ENCODE measurements at places on chromosomes 11 and 22. TPM values are rescaled to one million over a fixed set of nuclear protein-coding genes. Genes with fewer than 3 reads are reported as not detected.
A peak's percentile ranks its signal among the peaks of the same experiment; 100 is the strongest.

The PRR33 gene
- 0.32 TPM for polyA plus RNA-seq

The CSF2RB gene
- 3.7 TPM for polyA plus RNA-seq

The RAB39A gene
- 0.56 TPM for polyA plus RNA-seq

The OR51T1 gene
- polyA plus RNA-seq = not detected

The GPHA2 gene
- polyA plus RNA-seq = 2.4 TPM

The SLC1A2 gene
- polyA plus RNA-seq = 0.47 TPM

- peak; percentile 57 for DNase-seq
These were observed 41.7 kb downstream of the IGF2 start for GRCh38 chr11:2097356-2097997.

GRCh38 chr11:7321473-7322450, 70.1 kb downstream of the SYT9 start:
- DNase-seq = no peak

- DNase-seq = no peak
These were observed 15.7 kb downstream of the DMC1 start for GRCh38 chr22:38554281-38554680.

DNA sequence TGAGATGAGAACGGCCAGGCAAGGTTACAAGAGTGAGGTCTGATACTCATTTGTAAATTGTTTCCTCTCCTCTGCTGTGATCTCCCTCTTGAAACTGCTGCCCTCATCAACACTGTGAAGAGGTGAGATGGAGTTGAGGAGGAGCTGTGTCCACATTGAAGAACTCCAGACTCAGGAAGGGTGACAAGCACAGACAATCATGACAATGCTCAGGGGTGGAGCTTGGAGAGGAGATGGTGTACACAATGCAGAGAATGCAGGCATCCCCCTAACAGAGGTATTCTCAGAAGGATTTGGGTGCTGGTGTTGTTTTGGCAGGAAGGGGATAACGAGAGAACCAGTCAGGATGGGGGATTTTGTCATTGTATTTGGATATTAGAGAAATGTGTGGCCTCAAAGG, 21.5 kb upstream of the MMP7 start:
- no peak for DNase-seq

- DNase-seq = no peak
These were observed 801 bp upstream of the TXNRD2 start for GRCh38 chr22:19942157-19943081.

GRCh38 chr11:99368583-99368982, 347.8 kb downstream of the CNTN5 start:
- no peak for DNase-seq

- no peak for DNase-seq
These were observed 1.9 kb downstream of the SLC25A45 start for GRCh38 chr11:65380460-65381119.

GRCh38 chr11:111456086-111456858, 55.9 kb downstream of the BTG4 start:
- DNase-seq = no peak

- no peak for DNase-seq
These were observed 10.2 kb upstream of the LRRC32 start for GRCh38 chr11:76680518-76681425.
